ENCODE measurements at places on chromosomes 2 and 18.

GRCh38 chr18:45250479-45250878, 364.8 kb upstream of the SLC14A2 start:
- no peak overlapping the region for H3K4me3 ChIP-seq
- H3K27ac ChIP-seq = no peak overlapping the region
- H3K36me3 ChIP-seq = no peaks in the 10 kb centered on the region

GRCh38 chr2:62426154-62426912, 79.7 kb downstream of the TMEM17 start:
- H3K4me3 ChIP-seq = no peak overlapping the region
- H3K27ac ChIP-seq = no peak overlapping the region
- no peaks in the 10 kb centered on the region for H3K4me1 ChIP-seq
- DNase-seq = no peak
- H3K36me3 ChIP-seq = no peaks in the 10 kb centered on the region
- H3K27me3 ChIP-seq = no peaks in the 10 kb centered on the region

DNA sequence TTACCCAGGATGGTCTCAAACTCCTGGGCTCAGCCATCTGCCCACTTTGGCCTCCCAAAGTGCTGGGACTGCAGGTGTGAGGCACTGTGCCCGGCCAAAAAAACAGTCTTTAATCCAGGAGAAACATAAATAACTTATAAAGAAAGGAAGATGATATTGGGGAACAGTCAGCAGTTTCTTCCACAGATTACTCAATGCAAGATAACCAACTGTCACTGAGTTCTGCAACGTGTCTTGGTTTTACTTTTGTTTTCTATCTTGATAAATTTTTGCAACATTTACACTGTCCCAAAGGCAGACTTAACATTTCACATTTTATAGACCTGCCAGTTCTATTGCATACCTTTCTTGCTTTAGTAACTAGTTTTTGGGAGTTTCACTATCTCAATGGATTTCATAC, 71.1 kb downstream of the ANKRD44 start:
- H3K27me3 ChIP-seq = no peaks in the 10 kb centered on the region
- no peaks in the 10 kb centered on the region for H3K4me1 ChIP-seq
- no peak for DNase-seq

DNA sequence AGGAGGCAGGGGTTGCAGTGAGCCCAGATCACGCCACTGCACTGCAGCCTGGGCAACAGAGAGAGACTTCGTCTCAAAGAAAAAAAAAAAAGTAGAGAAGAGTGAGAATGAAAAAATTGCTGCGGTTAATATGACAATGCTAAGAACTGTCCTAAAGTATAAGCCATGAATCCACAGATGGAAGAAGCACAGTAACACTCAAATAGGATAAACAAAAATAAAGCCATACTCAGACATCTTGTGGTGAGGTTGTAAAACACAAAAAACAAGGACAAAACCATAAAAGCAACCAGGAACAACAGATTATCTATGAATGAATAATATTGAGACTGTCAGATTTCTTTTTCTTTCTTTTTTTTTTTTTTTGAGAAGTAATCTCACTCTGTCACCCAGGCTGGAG, 23.0 kb downstream of the POLR2D start:
- no peak for DNase-seq
- no peaks in the 10 kb centered on the region for H3K27me3 ChIP-seq
- H3K4me3 ChIP-seq = no peak overlapping the region
- no peak overlapping the region for H3K27ac ChIP-seq

DNA sequence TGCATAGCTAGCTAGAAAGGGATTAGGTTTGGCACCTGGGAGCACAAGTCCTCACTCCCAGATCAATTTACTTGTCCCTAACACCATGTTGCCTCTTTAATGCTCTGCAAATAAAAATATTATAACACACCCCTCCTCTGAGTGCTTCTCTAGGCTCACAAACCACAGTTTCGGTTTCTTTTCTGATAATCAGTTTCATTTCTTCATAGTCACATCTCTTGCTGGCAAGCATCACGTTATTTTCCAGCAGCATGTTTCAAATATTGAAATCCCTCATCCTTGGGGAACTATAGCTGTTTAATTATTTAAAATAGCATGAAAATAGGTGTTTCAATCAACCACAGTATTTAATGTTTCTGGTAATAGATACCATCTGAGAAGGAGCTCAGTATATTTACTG, 13.9 kb upstream of the SMCHD1 start:
- H3K27ac ChIP-seq = peak overlapping the region; percentile 7
- no peak overlapping the region for H3K4me3 ChIP-seq
- no peaks in the 10 kb centered on the region for H3K27me3 ChIP-seq
- no peak for DNase-seq
- H3K36me3 ChIP-seq = no peaks in the 10 kb centered on the region

DNA sequence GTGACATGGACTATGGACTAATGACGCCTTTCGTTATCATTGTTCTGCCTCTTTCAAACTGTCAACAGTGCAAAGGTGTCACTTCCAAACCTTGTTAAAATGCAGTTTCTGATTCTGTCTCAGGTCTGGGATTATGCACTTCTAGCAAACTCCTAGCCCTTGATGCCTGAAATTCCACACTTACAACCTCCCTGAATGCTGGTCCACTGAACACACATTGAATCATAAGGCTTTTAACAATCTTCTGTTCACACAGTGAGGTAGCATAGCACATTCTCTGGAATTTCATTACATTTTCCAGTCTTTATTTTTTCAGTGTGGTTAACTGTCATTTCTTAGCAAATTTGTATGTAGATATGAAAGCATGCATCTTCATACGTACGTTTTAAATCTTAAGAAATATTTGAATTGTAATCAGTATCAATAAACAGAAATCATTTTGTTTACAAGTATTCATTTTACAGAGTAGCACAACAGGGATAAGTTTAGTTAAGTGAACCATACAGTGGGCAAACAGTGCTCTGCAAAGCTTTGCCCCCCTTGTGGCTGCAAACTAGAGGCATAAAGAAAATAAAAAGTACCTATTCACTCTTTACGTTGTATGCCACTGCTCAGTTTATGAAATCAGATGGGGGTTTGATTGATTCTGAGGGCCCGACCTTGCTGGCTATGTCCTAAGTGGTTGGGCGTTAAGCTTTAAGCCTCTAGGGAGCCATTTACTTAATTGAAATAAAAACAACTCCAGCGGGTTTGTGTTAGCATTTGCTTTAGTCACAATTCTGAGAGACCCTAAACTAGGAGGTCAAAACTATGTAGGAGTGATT, 250.8 kb downstream of the LRRTM1 start:
- no peaks in the 10 kb centered on the region for H3K27me3 ChIP-seq
- H3K27ac ChIP-seq = no peak overlapping the region
- no peaks in the 10 kb centered on the region for H3K4me1 ChIP-seq
- no peak overlapping the region for H3K4me3 ChIP-seq
- DNase-seq = no peak

DNA sequence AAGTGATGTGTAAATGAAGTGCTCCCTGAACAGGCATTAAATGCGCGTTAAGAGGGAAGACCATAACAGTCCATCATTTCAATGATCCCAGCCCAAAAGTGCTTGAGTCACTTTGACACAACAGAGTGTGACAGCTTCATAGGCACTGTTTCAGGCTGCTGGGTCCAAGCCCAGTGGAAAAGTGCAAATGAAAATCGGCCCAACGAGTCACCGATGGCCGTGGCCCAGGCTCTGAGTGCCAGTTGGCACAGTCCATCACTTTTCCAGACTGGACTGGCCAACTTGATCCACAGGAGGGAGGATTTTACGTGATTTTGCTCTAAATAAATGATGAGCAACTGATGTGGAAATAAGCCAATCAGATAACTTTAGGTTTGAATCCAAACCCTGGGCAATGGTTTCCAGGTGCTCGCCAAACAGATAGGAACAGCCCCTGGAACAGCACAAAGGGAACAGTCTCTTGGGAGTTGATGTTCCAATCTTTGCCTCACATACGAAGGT, 114.0 kb downstream of the SP3 start:
- no peaks in the 10 kb centered on the region for H3K27me3 ChIP-seq
- H3K36me3 ChIP-seq = no peaks in the 10 kb centered on the region
- no peak overlapping the region for H3K27ac ChIP-seq
- no peak overlapping the region for H3K4me3 ChIP-seq

GRCh38 chr18:44795241-44795640, 114.6 kb downstream of the SETBP1 start:
- H3K4me3 ChIP-seq = no peak overlapping the region
- peaks cover 72% of the 10 kb centered on the region for H3K4me1 ChIP-seq
- H3K27ac ChIP-seq = peak overlapping the region; percentile 79
- H3K36me3 ChIP-seq = no peaks in the 10 kb centered on the region
- no peak for DNase-seq
- no peaks in the 10 kb centered on the region for H3K27me3 ChIP-seq

DNA sequence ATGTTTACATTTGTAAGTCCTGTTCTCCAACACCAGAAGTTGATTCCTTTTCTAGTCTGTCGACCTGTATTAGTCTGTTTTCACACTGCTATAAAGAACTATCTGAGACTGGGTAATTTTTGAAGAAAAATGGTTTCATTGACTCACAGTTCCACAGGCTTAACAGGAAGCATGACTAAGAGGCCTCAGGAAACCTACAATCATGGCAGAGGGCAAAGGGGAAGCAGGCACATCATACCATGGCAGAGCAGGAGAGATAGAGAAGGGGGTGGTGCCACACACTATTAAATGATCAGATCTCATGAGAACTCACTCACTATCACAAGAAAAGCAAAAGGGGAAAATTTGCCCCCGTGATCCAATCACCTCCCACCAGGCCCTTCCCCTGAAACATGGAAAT, 112.8 kb upstream of the MAP3K20 start:
- H3K36me3 ChIP-seq = no peaks in the 10 kb centered on the region
- no peak overlapping the region for H3K27ac ChIP-seq
- no peaks in the 10 kb centered on the region for H3K27me3 ChIP-seq
- H3K4me3 ChIP-seq = no peak overlapping the region

- no peak overlapping the region for H3K27ac ChIP-seq
- H3K36me3 ChIP-seq = no peaks in the 10 kb centered on the region
- no peak for DNase-seq
Observed at GRCh38 chr2:71494091-71494490, 40.7 kb downstream of the DYSF start.

All from body of pancreas (tissue), 4 donors.